ENCODE measurements at places on chromosomes 13 and 19.

GRCh38 chr13:108834193-108834592 is 204.8 kb downstream of the MYO16 start:
- DNase-seq, result no peak

DNA sequence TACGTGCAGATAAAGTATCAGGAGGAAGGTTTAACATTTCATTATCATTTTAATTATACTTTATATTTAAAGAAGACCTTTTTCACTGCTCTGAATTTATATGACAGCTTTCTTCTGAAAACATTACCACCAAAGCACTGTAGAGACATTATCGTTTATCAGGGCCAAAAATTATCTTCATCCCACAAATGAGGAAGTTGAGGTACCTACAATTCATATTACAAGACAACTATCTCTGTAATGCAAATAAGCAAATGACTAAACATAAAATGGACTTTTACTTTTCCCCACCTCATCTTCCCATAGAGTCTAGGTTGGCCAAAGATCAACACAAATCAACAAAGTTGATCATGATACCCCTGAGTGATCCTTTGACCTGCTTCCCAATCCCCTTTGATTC is 30.9 kb upstream of the SMAD9 start:
- DNase-seq, result no peak

DNA sequence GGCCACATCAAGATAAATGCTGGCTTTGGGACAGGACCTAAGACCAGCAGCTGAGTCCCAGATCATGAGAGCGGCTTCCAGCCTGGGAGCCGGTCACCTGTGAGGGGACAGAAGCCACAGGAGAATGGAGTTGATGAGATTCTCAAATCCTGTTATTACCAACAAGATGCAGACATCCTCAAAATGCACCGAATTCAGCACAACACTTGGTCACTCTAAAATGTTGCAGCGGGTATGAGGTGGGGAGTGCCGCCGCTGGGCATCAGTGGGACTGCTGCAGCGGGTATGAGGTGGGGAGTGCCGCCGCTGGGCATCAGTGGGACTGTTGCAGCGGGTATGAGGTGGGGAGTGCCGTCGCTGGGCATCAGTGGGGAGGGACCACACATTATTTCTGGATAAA is 21.2 kb downstream of the RANBP3 start:
- DNase-seq, result no peak

GRCh38 chr19:55638864-55639359 is 1.9 kb upstream of the ZNF580 start:
- peak; percentile 88 for DNase-seq

DNA sequence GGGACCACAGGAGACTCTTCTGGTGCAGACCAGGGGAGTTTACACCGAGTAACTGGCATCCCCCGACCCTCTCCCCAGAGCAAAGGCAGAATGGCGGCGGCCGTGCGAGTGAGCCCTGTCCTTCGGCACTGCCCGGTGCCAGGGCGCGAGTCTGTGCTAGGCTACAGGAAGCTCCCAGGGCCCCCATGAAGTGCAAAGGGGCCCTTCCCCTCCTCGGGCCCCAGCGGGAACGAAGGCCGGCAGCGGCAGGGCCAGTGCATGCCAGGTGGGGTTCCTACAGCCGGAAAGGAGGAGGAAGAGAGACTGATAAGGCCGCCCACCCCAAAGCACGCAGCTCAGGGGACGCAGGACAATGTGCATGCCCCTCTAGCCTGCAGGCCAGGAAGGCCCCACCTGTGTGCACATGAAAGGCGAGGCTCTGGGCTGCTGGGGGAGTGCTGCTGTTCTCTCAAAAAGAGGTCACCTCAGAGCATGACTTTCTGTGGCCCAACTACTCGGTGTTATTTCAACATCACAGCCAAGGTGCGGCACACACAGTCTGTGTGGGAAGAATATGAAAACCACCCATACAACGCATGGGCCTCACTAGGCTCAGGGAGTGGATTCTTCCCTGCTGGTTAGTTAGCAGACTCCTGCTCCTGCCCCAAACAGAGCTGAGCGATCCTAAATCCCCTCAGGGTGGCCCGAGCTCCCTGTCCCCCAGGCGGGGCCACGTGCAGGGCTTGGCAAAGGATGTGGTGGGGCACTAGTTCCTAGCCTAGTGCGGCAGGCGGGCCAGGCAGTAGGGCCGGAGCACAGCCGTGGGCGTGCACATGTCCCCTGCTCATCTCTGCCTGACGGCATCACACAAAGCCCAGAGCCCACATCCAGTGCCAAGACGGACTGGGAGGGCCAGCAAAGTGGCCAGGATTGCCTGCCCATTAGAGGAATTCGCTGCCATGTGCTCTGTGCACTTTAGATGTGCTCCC is 28.4 kb upstream of the TIMM44 start:
- DNase-seq, result no peak

- no peak for DNase-seq
Measured at GRCh38 chr13:97321101-97321500, 99.0 kb downstream of the MBNL2 start.

- DNase-seq, result peak; percentile 60
Measured at GRCh38 chr19:377801-378581, 31.0 kb downstream of the C2CD4C start.
